ENCODE measurements at places on chromosomes 7 and 10. TPM values are rescaled to one million over a fixed set of nuclear protein-coding genes. Genes with fewer than 3 reads are reported as not detected.

GBX1 gene
- not detected for total RNA-seq

RFC2 gene
- 15.6 TPM for total RNA-seq

AOAH gene
- not detected for total RNA-seq

ADK gene
- 62.2 TPM for total RNA-seq

PAPOLB gene
- total RNA-seq, result 0.12 TPM

NPTX2 gene
- total RNA-seq, result 0.12 TPM

SLC16A12 gene
- under 0.01 TPM for total RNA-seq

NACAD gene
- 2.4 TPM for total RNA-seq

FAM20C gene
- 35.9 TPM for total RNA-seq

NRCAM gene
- total RNA-seq, result 0.62 TPM

LGI1 gene
- total RNA-seq, result not detected

MYOF gene
- total RNA-seq, result 346 TPM

CRHR2 gene
- not detected for total RNA-seq

ADRA2A gene
- 2.0 TPM for total RNA-seq

Measured in uterine smooth muscle cell (primary cell).